ENCODE measurements at places on chromosomes 4 and X.
A peak's percentile ranks its signal among the peaks of the same experiment; 100 is the strongest.

- DNase-seq: peak; percentile 42
These were observed at the start of gene ARMCX1 for GRCh38 chrX:101550362-101550750. ARMCX1 (plus strand) TSS chrX:101550547; CDS start chrX:101552931, 2,384 bp downstream.

DNA sequence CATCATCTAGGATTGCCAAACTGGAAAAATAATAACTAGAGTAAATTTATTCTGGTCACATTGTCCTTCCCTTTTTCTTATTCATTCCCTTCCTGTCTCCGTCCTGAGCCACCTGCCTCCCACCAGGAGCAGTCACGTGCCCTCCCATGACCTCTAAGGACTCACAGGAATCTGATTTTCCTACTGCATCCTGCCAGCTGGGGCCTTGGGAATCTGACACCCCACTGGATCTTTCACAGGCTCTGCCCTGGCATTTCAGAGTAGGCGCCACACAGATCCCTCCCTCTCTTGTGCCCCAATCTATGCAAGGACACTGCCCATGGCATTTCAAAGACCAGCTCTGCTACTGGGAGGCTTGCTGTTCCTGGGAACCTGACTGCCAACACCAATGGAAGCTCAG lies 520.5 kb downstream of the PPARGC1A start:
- DNase-seq: no peak

DNA sequence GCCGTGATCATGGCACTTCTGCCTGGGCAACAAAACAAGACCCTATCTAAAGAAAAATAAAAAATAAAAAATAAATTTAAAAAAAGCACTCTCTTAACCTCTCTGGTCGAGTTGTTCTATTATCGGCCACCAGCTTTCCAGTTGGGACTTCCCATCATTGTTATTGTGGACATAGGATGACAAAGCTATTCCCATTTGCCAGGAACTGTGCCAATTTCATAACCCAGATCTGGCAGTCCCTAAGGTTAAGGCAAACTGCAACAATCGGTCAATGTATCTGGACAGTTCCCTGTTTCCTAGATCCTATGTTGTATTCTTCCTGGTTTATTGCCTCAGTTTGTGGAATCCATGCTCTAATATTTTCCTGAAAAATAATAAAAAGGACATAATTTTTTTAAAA lies 17.8 kb upstream of the ANXA5 start:
- no peak for DNase-seq

DNA sequence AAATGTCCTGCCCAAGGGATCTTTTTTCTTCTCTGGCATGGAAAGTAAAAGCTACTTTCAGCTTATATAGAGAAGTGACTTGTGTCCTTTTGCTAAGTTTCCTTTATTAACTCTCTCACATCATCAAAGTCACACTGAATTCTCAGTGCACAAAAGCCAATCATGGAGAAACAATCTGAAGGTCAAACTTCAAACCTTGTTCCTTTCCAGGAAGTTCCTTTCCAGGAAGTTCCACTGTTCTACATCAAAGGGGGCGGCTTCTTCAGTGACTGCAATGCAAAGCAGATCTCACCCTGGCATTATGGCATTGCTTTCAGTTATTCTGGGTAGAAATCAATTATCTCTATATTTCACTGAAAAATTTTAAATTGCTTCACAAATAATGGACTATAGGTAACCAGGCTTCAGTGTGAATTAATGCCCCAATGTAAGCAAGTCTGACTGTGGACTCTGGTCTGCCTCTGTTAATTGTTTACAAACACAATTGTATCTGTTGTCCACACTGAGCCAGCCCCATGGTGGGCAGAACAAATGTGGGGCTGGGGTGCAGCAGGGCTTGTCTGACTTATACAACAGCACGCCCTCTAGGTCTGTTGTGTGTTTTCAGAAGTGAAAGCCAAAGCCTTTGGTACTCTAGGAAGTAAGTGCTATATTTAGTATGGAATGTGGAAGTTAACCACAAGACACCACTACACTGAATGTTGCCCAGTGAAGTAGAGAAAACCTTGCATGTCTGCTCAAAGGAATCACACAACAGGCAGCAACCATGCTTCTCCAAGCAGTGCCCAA lies 98.8 kb downstream of the CDS1 start:
- no peak for DNase-seq

DNA sequence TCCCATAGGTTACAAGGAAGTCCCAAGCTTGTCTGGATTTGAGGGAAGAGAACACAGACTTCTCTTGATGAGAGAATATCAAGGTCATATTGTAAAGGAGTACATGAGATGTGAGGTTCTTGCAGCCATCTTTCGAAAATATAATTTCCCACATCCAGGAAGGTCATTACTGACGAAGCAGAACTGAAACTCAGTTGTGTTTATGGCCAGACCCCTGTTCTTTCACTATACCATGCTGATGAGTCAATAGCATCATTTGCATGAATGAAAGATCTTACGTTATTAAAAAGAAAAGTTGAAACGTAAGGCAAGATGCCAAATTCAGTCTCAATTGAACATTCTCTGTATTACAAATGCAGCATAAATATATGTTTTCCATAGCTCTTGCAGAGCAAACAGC lies 14.2 kb upstream of the CCDC149 start:
- no peak for DNase-seq

- no peak for DNase-seq
These were observed 506.7 kb downstream of the BCOR start for GRCh38 chrX:39591099-39591498.
